ENCODE measurements at places on chromosomes 4 and X.

DNA sequence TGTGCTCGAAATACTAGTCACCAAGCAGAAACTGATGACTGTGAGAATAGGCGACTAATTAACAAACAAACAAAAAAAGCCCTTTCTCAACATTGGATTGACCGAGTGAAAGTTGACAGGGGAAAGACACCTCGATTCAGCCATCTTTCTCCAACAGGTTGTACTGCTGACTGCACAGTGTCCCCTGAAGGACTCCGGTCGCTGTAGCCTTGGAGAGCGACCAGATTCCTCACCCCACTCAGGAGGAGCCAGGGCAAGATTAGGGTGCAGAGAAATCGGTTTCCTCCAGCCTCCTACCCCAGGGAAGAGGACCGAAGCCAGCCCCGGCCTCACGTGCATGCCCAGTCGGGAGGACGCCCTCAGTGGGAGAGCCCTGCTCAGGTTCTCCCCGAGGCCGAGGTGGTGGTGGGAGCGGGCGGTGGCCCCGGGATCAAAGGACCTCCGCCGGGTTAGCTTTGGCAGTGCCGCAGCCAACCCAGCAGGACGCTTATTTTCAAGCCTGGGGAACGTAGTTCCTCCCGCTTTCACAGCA, 1.1 kb upstream of the RAP1GDS1 start:
- no peak for DNase-seq

GRCh38 chr4:14149176-14150053, 521.9 kb upstream of the BOD1L1 start:
- DNase-seq, result no peak

DNA sequence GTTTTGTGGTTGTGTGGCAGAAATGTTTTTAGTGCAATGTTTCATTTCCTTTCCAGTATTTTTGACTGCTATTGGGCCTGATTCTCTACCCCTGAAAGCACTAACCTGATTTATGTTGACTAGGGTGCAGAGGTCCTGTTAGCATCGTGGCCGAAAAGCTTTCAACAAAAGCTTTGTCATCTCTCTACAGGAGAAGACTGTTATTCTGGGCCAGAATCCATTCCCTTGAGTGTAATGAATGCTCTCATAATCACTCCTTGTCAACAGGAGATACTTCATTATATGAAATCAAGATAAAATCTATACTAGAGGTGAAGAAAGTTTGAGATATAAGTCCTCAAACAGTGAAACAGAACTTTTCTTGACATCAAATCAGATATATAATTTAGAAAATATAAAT, 195.5 kb downstream of the ZNF330 start:
- no peak for DNase-seq

DNA sequence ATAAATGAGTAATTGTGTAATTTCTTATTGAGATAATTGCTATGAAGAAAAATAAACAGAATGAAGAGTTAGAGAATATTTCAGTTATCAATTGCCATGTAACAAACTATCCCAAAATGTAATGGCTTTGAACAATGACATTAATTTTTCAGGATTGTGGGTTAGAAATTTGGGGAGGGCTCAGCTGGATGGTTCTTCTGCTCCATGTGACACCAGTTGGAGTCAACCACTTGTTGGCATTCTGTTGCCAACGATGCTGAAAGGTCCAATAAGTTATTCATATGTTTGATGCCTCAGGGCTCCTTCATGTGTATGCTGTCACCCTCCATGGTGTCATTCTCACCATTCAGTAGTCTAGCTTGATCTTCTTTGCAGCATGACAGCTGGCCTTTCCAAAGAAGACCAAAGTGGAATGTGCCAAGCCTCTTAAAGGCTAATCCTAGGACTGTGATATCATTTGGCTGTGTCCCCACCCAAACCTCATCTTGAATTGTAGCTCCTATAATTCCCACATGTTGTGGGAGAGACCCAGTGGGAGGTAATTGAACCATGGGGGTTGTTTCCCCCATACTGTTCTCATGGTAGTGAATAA, 20.9 kb upstream of the CCDC149 start:
- no peak for DNase-seq

- DNase-seq, result no peak
Observed at GRCh38 chrX:69884210-69884609, 165.5 kb downstream of the AWAT2 start.

DNA sequence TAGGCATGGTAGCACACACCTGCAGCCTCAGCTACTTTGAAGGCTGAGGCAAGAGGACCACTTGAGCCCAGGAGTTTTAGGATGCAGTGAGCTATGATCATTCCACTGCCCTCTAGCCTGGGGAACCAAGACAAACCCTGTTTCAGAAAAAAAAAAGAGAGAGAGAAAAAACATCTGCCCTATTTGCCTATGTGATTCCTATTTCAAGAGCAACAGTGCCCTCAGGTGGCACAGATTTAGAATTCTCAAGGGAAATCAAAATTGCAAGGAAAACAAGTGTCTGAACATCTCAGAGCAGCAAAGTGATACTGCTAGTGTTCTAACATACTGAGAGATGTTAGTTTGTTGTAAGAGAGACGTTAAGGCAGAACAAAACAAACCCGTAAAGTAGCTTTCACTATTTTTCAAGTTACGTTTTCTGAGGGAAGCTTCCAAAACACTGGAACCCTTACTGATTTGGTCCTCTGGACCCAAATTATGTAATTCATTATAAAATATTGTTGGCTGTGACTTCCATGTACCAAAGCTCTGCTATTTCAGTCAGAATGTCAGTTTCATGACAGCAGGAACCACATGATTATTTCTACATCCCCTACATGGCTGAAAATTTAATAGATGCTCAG, 7.9 kb downstream of the BDH2 start:
- peak; percentile 64 for DNase-seq

GRCh38 chrX:129981752-129982299, 609 bp upstream of the BCORL1 start:
- no peak for DNase-seq

DNA sequence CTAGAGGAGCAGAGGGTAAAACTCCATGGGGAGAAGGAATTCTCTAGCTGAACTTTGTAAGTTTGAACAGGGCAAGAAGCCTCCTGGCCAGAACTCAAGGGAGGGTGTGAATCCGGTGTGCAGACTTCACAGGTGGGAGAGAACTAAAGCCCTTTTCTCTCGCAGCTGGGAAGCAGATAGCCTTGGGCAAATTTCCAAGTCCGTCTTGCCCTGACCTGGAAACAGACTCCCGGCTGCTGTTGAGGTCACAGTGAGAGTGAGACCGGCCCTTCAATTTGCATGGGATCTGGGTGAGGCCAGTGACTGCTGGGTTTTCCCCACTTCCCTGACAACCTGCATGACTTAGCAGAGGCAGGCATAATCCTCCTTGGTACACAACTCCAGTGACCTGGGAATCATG, 94.5 kb upstream of the ZNF827 start:
- no peak for DNase-seq

- DNase-seq, result no peak
Observed at GRCh38 chr4:168631241-168632162, 134.7 kb downstream of the PALLD start.

- no peak for DNase-seq
Observed at GRCh38 chr4:18850867-18851266, 829.3 kb upstream of the LCORL start.

- no peak for DNase-seq
Observed at GRCh38 chr4:86432559-86433134, 72.8 kb upstream of the MAPK10 start.

GRCh38 chr4:123826896-123827295, 430.3 kb downstream of the SPRY1 start:
- no peak for DNase-seq

DNA sequence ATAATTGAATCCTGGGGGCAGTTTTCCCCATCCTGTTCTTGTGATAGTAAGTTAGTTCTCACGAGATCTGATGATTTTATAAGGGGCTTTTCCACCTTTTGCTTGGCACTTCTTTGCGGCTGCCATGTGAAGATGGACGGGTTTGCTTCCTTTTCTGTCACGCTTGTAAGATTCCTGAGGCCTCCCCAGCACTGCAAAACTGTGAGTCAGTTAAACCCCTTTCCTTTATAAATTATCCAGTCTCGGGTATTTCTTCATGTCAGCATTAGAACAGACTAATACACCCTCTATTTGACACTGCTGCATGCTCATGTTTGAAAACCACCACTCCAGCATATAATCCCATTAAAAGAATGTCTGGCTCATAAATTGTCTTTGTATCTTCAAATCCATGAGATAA, 264.4 kb upstream of the ITM2A start:
- DNase-seq, result no peak

DNA sequence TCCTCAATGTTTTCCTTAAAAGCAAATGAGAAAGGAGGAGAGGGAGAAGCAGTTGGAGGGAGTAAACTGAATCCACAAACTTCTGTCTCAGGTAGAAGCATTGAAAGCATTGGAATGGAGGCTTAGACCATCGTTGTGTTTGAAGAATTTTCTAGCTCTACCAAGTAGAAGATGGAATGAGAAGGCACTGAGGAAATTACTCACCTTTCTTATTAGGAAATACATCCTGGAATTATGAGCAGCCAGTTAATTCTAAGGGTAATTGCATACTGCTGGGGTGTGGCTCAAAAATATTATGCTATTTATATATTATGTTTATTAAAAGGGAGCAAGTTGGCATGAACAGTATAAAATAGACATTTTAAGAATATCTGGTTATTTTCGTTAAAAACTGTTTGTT, 12.9 kb downstream of the PGM2 start:
- DNase-seq, result no peak

DNA sequence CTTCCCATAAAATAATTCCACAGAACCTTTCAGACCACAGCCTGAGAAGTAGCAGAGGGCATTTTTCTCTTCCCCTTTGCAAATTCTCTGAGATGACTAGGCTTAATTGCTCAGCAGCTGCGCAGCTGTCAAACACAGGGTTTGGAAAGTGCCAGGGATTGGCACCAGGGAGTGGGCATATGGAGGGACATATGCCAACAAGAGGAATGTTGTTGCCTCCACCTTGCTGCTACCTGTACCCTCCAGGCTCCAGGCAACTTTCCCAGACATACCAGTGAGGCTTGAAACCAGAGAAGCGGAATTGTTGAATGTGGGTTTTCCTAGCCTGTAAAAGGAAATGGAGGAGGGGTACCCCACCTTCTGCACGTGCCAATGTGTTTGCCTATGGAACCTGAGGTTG, 256.2 kb upstream of the GPR101 start:
- no peak for DNase-seq

DNA sequence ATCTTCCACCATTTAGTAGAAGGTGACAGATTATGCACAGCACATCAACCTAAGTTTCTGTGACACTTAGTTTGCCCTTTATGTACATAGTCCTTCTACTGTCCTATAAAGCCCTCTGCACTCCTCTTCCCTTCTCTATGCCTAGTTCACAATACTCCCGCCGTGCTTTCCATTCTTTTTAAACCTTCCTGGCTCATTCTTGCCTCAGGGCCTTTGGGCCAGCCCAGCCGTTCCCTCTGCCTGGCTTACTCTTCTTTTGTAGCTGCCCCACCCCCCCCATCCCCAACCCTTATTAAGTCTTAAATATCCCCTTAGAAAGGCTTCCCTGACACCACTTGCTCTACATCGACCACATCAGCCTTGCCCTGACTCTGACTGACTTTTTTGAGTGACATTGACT, 33.0 kb downstream of the SGMS2 start:
- DNase-seq, result no peak

- no peak for DNase-seq
Observed at GRCh38 chr4:5128569-5128968, 77.3 kb downstream of the STK32B start.

DNA sequence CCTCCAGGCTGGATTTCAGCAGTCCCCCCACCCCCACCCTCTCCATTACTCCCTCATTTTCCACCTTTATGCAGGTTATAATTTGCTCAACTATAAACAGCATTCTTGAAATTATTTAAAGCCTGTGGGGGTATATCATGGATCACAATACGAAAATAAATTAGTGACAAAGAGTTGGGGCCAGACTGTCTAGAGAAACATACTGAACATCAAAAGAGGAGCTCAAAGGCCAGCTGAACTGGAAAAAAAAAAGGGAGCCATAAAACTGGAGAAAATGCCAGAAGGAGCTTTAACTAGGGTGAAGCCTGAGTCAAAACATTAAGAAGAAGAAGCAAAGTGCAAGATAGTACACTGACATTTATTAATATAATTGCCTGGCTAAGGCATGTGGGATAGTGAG, 137.8 kb downstream of the ANTXR2 start:
- no peak for DNase-seq

GRCh38 chr4:90393215-90393614, 266.0 kb downstream of the CCSER1 start:
- no peak for DNase-seq

GRCh38 chr4:61771056-61771455, 570.9 kb downstream of the ADGRL3 start:
- DNase-seq, result no peak

GRCh38 chr4:184472614-184473498, 1.5 kb downstream of the IRF2 start:
- peak; percentile 31 for DNase-seq

DNA sequence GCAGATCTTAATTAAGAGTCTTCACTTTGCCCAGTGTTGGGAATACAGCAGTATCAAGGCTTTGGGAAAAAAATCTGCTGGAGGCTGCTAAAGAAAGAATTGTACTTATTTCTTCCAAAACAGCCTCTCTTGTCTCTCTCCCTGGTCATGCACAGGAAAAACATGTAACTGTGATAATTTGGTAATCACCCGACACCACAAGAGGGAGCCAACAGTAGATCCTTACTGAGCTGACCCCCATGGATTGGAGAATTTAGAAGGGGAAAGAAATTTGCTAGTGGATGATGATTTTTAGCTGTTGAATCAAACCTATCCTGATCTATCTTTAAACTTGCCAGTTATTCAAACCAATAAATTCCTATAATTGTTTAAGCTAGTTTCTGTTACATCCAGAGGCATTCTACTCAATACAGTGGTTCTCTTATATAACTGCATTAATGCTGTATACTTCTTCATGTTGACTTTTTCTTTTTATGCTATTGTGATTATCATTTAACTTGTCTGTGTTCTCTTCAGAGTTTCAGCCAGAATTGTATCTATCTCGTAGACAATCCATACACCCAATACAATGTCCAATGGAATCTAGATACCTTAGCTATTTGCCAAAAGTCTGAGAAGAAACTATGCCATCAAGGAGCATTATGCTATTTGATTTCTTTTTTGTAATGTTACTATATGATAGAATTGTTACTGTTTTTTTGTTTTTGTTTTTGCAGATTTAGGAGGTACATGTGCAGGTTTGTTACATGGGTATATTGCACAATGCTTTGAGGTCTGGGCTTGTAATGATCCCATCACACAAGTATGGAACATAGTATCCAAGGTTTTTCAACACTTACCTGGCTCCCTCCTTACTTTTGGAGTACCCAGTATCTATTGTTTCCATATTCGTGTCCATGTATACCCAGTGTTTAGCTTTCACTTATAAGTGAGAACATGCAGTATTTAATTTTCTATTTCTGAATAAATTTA, 31.3 kb upstream of the ARHGEF38 start:
- no peak for DNase-seq

DNA sequence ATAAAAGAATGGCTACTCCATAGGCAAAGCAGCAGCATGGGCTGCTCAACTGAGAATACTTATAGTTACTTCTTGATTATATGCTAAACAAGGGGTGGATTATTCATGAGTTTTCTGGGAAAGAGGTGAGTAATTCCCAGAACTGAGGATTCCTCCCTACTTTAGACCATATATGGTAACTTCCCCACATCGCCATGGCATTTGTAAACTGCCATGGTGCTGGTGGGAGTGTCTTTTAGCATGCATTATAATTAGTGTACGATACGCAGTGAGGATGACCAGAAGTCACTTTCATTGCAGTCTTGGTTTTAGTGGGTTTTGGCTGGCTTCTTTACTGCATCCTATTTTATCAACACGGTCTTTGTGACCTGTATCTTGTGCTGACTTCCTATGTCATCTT, 141.5 kb downstream of the MAGEB17 start:
- DNase-seq, result no peak
